Tibial nerve (tissue), 4 donors: ENCODE measurements at places on chromosomes 16 and 17. TPM values are rescaled to one million over a fixed set of nuclear protein-coding genes. Genes with fewer than 3 reads are reported as not detected.

Gene ENPP7
- total RNA-seq, result not detected

Gene TBC1D3B
- total RNA-seq, result 4.5 TPM

- H3K27me3 ChIP-seq, result no peaks in the 10 kb centered on the region
- H3K4me1 ChIP-seq, result peaks cover 19% of the 10 kb centered on the region
- DNase-seq, result no peak
- no peaks in the 10 kb centered on the region for H3K36me3 ChIP-seq
Measured at GRCh38 chr17:77814091-77814772, 144.3 kb upstream of the TNRC6C start.

DNA sequence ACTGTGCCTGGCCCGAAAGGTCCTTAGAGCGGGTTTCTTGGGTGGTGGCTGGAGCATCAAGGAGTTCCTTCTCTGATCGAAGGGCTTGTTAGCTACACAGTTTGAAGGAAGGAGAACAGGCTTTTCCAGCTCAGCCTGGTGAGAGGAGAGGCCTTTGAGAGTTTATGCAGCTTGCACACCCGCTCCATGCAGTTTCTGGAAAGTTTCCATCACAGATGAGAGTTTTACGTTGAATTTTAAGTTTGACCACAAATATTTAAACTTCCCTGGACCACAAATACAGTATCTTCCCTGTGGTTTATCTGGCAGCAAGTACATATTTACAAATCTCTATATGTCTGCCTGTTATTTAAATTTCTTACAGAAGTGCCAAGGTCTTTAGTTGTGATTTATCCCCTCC is 56.8 kb downstream of the HIC1 start:
- H3K4me3 ChIP-seq, result no peak overlapping the region
- peaks cover 18% of the 10 kb centered on the region for H3K4me1 ChIP-seq
- DNase-seq, result no peak
- no peak overlapping the region for H3K27ac ChIP-seq
- H3K27me3 ChIP-seq, result no peaks in the 10 kb centered on the region

- no peak for DNase-seq
- H3K4me3 ChIP-seq, result no peak overlapping the region
- no peaks in the 10 kb centered on the region for H3K27me3 ChIP-seq
- H3K27ac ChIP-seq, result no peak overlapping the region
- no peaks in the 10 kb centered on the region for H3K4me1 ChIP-seq
- no peaks in the 10 kb centered on the region for H3K36me3 ChIP-seq
Measured at GRCh38 chr17:65389426-65389825, 172.0 kb downstream of the AXIN2 start.

DNA sequence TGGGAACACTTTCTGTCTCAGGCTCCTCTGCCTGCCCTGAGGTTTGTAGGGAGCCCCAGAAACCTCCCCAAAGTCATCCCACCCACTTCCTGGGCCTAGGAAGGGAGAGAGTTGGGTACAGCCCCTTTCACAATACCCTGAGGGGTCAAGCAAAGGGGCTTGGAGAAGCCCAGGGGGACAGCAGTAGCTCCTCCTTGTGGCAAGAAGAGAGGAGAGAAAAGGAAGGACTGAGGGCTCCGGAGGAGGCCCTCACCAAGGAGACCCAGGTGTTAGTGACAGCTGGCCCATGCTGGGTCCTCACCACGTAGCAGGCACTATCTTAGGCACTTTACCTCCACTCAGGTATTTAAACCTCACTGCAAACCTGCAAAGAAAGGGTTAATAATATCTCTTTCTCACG is 112.8 kb downstream of the IRX5 start:
- H3K4me1 ChIP-seq, result no peaks in the 10 kb centered on the region
- H3K27me3 ChIP-seq, result no peaks in the 10 kb centered on the region
- H3K4me3 ChIP-seq, result no peak overlapping the region
- DNase-seq, result no peak

DNA sequence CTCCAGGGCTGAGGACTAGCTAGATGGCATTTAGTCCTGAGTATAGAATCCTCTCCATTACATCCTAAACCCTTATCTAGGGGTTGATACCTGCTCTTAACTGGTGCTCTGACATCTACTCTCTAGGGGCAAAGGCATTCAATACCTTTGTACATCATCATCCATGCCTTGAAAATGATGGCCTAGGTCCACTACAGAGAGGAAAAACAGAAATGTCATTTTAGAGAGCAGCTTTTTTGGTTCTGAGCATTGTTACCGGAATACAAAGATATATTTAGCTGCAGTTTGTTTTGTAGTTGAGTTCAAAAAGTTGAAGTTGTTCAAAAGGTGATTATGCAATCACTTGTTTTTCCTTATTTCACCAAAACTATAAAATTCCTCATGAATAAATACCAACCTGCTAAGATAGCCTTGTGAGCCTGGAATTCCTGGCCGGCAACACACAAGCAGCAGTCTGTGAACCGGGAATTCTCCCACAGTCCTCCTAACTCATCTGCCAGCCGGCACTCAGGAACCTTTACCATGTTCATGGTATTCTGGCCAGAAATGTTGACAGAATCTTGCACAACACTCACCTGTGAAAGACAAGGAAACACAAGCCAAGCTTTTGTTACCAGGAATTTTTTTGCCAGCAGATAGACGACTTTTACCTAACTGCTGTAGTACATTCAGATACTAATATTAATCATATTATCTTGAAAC is 35.4 kb downstream of the NXPH3 start:
- peaks cover 28% of the 10 kb centered on the region for H3K4me1 ChIP-seq
- no peaks in the 10 kb centered on the region for H3K27me3 ChIP-seq
- peaks cover 42% of the 10 kb centered on the region for H3K36me3 ChIP-seq
- no peak for DNase-seq
- H3K27ac ChIP-seq, result no peak overlapping the region

DNA sequence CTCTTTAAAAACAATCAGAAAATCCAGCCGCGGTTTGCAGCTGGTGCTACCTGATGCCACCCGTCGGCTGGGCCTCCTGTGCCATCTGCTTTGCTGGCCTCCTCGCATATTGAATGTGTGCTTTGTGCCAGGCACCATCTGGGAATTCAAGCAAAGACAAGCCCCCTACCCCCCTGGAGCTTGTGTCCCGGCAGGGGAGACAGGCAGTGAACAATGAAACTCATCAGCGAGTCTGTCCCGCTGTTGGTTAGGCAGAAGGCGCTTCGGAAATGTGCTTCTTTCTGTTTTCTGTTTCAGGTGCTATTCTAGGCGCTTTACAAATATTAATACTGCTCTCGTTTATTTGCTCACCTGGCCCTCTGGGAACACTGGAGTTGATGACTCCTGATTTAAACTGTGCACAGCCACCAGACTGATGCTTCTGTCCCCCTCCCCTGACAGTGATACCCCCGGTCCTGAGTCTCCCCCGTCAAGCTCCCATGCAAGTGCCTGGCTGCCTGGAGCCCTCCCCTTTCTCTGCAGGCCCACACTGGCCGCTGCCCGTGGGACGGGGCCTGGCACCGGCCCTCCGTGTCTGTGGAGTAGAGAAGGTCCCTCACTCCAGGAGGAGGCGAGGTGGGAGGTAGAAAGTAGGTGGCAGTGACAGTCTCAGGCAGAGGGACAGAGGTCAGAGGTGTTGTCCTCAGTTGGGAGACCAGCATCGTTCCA is 126.1 kb upstream of the PLCG2 start:
- H3K4me1 ChIP-seq, result peaks cover 8% of the 10 kb centered on the region
- peak overlapping the region; percentile 42 for H3K4me3 ChIP-seq
- H3K36me3 ChIP-seq, result no peaks in the 10 kb centered on the region
- no peak overlapping the region for H3K27ac ChIP-seq
- DNase-seq, result no peak
- no peaks in the 10 kb centered on the region for H3K27me3 ChIP-seq
